Hair follicle dermal papilla cell (primary cell): ENCODE measurements at places on chromosomes 16 and 17. TPM values are rescaled to one million over a fixed set of nuclear protein-coding genes. Genes with fewer than 3 reads are reported as not detected.

Gene SCARF1
- total RNA-seq, result 0.49 and 0.61 TPM in 2 replicates

Gene ARHGDIG
- not detected in 2 replicates for total RNA-seq

Gene TEKT5
- not detected in 2 replicates for total RNA-seq

Gene KRT39
- total RNA-seq, result not detected in 2 replicates

Gene CYTH1
- total RNA-seq, result 13.6 and 14.0 TPM in 2 replicates

Gene OMG
- 0.49 TPM in 1 of 2 replicates, not detected in the other for total RNA-seq

Gene KIF1C
- total RNA-seq, result 62.3 and 82.3 TPM in 2 replicates

Gene EVPLL
- total RNA-seq, result not detected in 2 replicates
